ENCODE measurements at places on chromosomes 7 and 10. TPM values are rescaled to one million over a fixed set of nuclear protein-coding genes. Genes with fewer than 3 reads are reported as not detected.

GRCh38 chr7:137578541-137578940, 235.0 kb upstream of the PTN start:
- no peaks in the 10 kb centered on the region for H3K36me3 ChIP-seq
- no peak for DNase-seq
- H3K4me1 ChIP-seq, result no peaks in the 10 kb centered on the region
- H3K4me3 ChIP-seq, result no peak overlapping the region
- H3K27ac ChIP-seq, result no peak overlapping the region
- peaks cover 4% of the 10 kb centered on the region for H3K27me3 ChIP-seq

Gene PTF1A
- not detected for total RNA-seq

Gene AMPH
- total RNA-seq, result 0.07 TPM

Gene OR2A14
- total RNA-seq, result not detected

Gene NME8
- total RNA-seq, result not detected

- DNase-seq, result no peak
- no peak overlapping the region for H3K4me3 ChIP-seq
- peaks cover 3% of the 10 kb centered on the region for H3K36me3 ChIP-seq
- H3K27me3 ChIP-seq, result no peaks in the 10 kb centered on the region
- H3K4me1 ChIP-seq, result no peaks in the 10 kb centered on the region
These were observed 45.2 kb downstream of the VPS41 start for GRCh38 chr7:38863601-38864291.

DNA sequence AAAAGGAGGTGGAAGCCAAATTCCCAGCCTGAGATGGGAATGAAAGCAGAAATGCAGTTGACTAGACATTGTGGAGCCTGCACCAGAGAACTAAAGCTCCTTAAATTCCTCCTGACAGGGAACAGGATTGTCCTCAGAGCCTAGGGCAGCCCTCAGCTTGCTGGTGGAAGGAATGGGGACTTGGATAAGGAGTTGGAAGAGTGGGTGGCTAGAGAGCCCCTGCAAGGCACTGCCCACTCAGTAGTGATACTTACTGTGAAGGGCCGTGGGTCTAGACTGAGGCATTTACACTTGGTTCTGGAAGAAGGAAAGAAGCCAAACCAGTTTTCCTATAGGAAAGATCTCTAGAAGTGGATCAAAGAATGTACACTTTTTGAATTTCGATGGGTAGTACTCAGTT, 117.6 kb downstream of the PLCE1 start:
- peaks cover 19% of the 10 kb centered on the region for H3K27me3 ChIP-seq
- no peak overlapping the region for H3K4me3 ChIP-seq
- H3K36me3 ChIP-seq, result no peaks in the 10 kb centered on the region

DNA sequence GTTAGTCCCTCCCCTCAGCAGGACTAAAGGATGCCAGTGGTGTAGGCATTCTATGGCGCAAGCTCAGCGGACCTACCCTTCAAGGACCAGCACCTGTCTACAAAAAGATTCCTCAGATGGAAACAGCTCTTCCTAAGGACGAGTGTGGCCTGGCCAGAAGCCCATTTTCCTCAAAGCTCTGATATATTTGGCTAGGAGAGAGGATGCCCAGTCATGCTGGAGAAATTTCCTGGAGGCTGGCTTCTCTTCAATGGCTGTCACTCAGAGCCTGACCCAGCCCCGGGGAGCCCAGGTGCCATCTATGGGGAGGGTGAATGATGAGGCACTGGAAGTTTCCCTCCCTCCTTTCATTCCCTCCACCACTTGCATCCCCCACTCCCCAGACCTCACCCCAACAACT, 111.5 kb downstream of the PLXNA4 start:
- DNase-seq, result no peak
- no peak overlapping the region for H3K4me3 ChIP-seq
- no peaks in the 10 kb centered on the region for H3K27me3 ChIP-seq
- no peak overlapping the region for H3K27ac ChIP-seq

- no peaks in the 10 kb centered on the region for H3K36me3 ChIP-seq
- no peaks in the 10 kb centered on the region for H3K4me1 ChIP-seq
- no peak overlapping the region for H3K4me3 ChIP-seq
- H3K27me3 ChIP-seq, result peaks cover 7% of the 10 kb centered on the region
- no peak for DNase-seq
These were observed 424.3 kb downstream of the RPS24 start for GRCh38 chr10:78457804-78458482.

Gene AKR1E2
- 10.0 TPM for total RNA-seq

All from activated T-cell treated with anti-CD3 and anti-CD28 coated beads, Interleukin-2, amount 50 U/mL, for 72 hours (primary cell).